ENCODE measurements at places on chromosomes 1 and 21. TPM values are rescaled to one million over a fixed set of nuclear protein-coding genes. Genes with fewer than 3 reads are reported as not detected.
A peak's percentile ranks its signal among the peaks of the same experiment; 100 is the strongest.

DNA sequence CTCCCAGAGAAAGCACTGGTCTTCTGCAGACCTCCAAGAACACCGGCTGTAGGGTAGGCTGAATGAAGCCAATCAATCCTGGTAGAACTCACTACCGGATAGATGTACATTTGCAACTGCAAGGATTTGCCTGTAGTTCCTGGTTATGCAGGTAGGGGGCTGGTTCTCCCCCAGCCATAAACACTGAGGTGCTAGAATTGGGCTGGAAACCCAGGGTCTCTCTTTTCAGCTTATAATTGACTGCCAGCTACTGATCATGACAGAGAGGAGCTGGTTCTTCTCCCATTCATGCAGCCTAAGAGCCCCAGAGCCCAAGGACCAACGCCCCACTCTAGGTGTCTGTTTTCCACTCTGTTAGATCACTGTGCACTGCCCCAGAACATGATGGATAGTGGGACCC, 21.5 kb upstream of the MTARC2 start:
- no peak for DNase-seq
- H3K27me3 ChIP-seq, result peaks cover 9% of the 10 kb centered on the region
- H3K27ac ChIP-seq, result no peak overlapping the region
- no peak overlapping the region for H3K4me3 ChIP-seq
- H3K36me3 ChIP-seq, result no peaks in the 10 kb centered on the region

- peaks cover 3% of the 10 kb centered on the region for H3K36me3 ChIP-seq
- H3K27me3 ChIP-seq, result peaks cover 75% of the 10 kb centered on the region
- peak; percentile 68 for DNase-seq
- H3K27ac ChIP-seq, result peak overlapping the region; percentile 2
- peak overlapping the region; percentile 88 for H3K4me3 ChIP-seq
These were observed 120.0 kb upstream of the RRP15 start for GRCh38 chr1:218164930-218165700.

GRCh38 chr1:175287849-175288248, 95.3 kb upstream of the KIAA0040 start:
- peaks cover 3% of the 10 kb centered on the region for H3K27me3 ChIP-seq
- no peak overlapping the region for H3K27ac ChIP-seq
- H3K36me3 ChIP-seq, result no peaks in the 10 kb centered on the region
- no peak overlapping the region for H3K4me3 ChIP-seq

The DCST2 gene
- total RNA-seq, result 1.6 TPM

The TRMT13 gene
- total RNA-seq, result 25.1 TPM

The NID1 gene
- total RNA-seq, result 12.4 TPM

DNA sequence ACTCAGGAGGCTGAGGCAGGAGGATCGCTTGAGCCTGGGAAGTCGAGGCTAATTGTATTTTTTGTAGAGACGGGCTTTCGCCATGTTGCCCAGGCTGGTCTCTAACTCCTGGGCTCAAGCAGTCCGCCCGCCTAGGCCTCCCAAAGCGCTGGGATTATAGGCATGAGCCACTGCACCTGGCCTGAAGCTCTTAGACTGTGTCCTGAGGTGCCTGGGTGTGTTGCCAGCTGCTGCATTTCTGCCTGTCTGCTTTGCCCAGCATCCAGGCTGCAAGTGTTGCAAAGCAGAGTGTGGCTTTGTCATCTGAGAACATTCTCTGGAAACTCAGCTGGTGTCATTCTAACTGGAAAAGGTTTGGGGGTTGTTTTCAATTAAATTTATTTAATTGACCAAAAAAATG, 105.0 kb downstream of the HUNK start:
- H3K36me3 ChIP-seq, result peaks cover 51% of the 10 kb centered on the region
- no peak overlapping the region for H3K4me3 ChIP-seq
- H3K4me1 ChIP-seq, result peaks cover 6% of the 10 kb centered on the region
- no peaks in the 10 kb centered on the region for H3K27me3 ChIP-seq
- no peak overlapping the region for H3K27ac ChIP-seq

The OR2T2 gene
- not detected for total RNA-seq

The ACTN2 gene
- total RNA-seq, result 0.21 TPM

The SLAMF8 gene
- total RNA-seq, result not detected

The DLGAP3 gene
- 1.0 TPM for total RNA-seq

The TNFSF4 gene
- total RNA-seq, result 0.58 TPM

GRCh38 chr1:21822349-21822748, 10.3 kb downstream of the LDLRAD2 start:
- peaks cover 4% of the 10 kb centered on the region for H3K4me1 ChIP-seq
- H3K27ac ChIP-seq, result no peak overlapping the region
- no peak overlapping the region for H3K4me3 ChIP-seq

DNA sequence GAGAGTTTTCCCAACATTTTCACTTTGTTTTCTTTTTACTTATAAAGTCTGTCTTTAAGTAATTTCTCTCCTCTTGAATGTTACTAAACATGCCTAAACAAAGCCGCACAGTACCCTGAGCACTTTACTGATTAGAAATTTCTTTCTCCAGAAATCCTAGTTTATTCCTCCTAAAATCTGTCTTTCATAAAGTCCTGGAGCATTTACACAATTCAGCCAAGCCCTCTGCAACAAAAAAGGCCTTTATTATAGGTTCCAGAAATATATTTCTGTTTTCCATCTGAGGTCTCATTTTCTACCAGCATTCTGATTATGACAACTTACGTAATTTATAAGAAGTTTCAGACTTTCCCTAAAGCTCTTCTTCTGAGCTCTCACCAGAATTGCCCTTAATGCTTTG, 549.5 kb upstream of the OLFM3 start:
- no peaks in the 10 kb centered on the region for H3K36me3 ChIP-seq
- H3K27me3 ChIP-seq, result no peaks in the 10 kb centered on the region
- DNase-seq, result no peak
- H3K4me3 ChIP-seq, result no peak overlapping the region
- H3K27ac ChIP-seq, result no peak overlapping the region

- no peak for DNase-seq
- H3K4me1 ChIP-seq, result no peaks in the 10 kb centered on the region
- no peak overlapping the region for H3K27ac ChIP-seq
These were observed 344.1 kb upstream of the GREM2 start for GRCh38 chr1:240956020-240956419.

The PM20D1 gene
- not detected for total RNA-seq

The VHLL gene
- not detected for total RNA-seq

- H3K4me3 ChIP-seq, result no peak overlapping the region
- no peak for DNase-seq
- H3K36me3 ChIP-seq, result no peaks in the 10 kb centered on the region
- no peaks in the 10 kb centered on the region for H3K4me1 ChIP-seq
- no peak overlapping the region for H3K27ac ChIP-seq
- H3K27me3 ChIP-seq, result no peaks in the 10 kb centered on the region
These were observed 301.4 kb upstream of the ADAMTS5 start for GRCh38 chr21:27268290-27268689.

- H3K36me3 ChIP-seq, result peaks cover 28% of the 10 kb centered on the region
- no peak for DNase-seq
- H3K4me3 ChIP-seq, result no peak overlapping the region
- no peaks in the 10 kb centered on the region for H3K27me3 ChIP-seq
These were observed 19.1 kb downstream of the SLC25A33 start for GRCh38 chr1:9558271-9558945.

The TEX38 gene
- total RNA-seq, result not detected

- DNase-seq, result no peak
- no peak overlapping the region for H3K27ac ChIP-seq
These were observed 143.9 kb downstream of the SIPA1L2 start for GRCh38 chr1:232486006-232486405.

DNA sequence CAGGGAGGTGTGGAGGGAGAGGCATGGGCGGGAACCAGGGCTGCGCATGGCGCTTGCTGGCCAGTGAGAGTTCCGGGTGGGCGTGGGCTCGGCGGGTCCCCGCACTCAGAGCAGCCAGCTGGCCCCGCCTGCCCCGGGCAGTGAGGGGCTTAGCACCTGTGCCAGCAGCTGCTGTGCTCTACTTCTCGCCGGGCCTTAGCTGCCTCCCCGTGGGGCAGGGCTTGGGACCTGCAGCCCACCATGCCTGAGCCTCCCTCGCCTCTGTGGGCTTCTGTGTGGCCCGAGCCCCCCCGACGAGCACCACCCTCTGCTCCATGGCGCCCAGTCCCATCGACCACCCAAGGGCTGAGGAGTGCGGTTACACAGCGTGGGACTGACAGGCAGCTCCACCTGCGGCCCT, 38.6 kb upstream of the WARS2 start:
- no peak for DNase-seq
- no peak overlapping the region for H3K4me3 ChIP-seq
- peaks cover 31% of the 10 kb centered on the region for H3K36me3 ChIP-seq
- peaks cover 7% of the 10 kb centered on the region for H3K4me1 ChIP-seq

GRCh38 chr1:79193211-79194079, 186.9 kb upstream of the ADGRL4 start:
- H3K4me1 ChIP-seq, result peaks cover under 1% of the 10 kb centered on the region
- DNase-seq, result no peak
- no peaks in the 10 kb centered on the region for H3K36me3 ChIP-seq
- H3K27ac ChIP-seq, result no peak overlapping the region

The FCRL1 gene
- not detected for total RNA-seq

- H3K4me1 ChIP-seq, result peaks cover 29% of the 10 kb centered on the region
- H3K27me3 ChIP-seq, result no peaks in the 10 kb centered on the region
- no peak for DNase-seq
- H3K36me3 ChIP-seq, result peaks cover 12% of the 10 kb centered on the region
These were observed 20.1 kb upstream of the MACF1 start for GRCh38 chr1:39184354-39184818.

GRCh38 chr21:46552274-46552673, 52.6 kb downstream of the S100B start:
- no peak overlapping the region for H3K27ac ChIP-seq
- no peaks in the 10 kb centered on the region for H3K27me3 ChIP-seq
- H3K36me3 ChIP-seq, result peaks cover 16% of the 10 kb centered on the region
- H3K4me3 ChIP-seq, result no peak overlapping the region
- no peaks in the 10 kb centered on the region for H3K4me1 ChIP-seq

- peak overlapping the region; percentile 99 for H3K4me3 ChIP-seq
- no peaks in the 10 kb centered on the region for H3K27me3 ChIP-seq
- peaks cover 12% of the 10 kb centered on the region for H3K36me3 ChIP-seq
- no peak for DNase-seq
- H3K27ac ChIP-seq, result peak overlapping the region; percentile 99
These were observed 472 bp downstream of the DTL start for GRCh38 chr1:212035835-212036605.

The CHODL gene
- total RNA-seq, result 4.8 TPM

The LHX8 gene
- 0.31 TPM for total RNA-seq

- H3K4me1 ChIP-seq, result no peaks in the 10 kb centered on the region
- no peaks in the 10 kb centered on the region for H3K36me3 ChIP-seq
- H3K27me3 ChIP-seq, result no peaks in the 10 kb centered on the region
- no peak overlapping the region for H3K27ac ChIP-seq
These were observed 4.1 kb upstream of the LYPD8 start for GRCh38 chr1:248759644-248760043.

DNA sequence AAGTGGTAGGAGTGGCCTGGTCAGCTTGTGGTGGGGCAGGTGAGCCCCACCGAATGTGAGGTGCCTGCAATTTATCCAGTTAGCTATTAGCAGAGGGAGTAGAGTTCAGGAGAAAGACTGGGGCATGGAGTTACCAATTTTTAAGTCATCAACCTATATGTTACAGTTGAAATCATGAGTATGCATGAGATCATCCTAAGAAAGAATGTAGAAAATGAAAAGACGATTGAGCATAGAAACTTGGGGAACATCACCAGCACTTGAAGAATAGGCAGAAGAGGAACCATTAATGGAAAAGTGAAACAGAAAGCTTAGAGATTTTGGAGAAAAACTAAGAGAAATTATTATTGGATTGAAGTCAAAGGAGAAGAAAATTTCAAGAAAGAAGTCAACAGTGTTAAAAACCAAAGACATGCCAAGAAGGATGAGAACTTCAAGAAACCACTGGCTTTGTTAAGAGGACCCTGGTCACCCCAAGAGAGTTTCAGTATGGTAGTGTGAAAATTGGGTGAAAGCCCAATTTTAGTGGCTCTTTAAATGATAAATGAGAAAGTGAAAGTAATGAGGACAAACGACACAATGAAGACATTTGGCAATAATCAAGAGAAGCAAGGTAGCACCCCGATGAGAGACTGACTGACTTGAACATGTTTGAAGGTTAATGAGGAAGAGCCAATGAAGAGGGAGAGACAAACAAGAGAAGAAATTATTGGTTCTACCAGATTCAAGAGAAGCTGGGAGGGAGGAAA, 36.7 kb downstream of the DNASE2B start:
- peaks cover 8% of the 10 kb centered on the region for H3K4me1 ChIP-seq
- H3K27ac ChIP-seq, result no peak overlapping the region
- no peak for DNase-seq
- H3K4me3 ChIP-seq, result no peak overlapping the region
- peaks cover 6% of the 10 kb centered on the region for H3K36me3 ChIP-seq
- no peaks in the 10 kb centered on the region for H3K27me3 ChIP-seq

DNA sequence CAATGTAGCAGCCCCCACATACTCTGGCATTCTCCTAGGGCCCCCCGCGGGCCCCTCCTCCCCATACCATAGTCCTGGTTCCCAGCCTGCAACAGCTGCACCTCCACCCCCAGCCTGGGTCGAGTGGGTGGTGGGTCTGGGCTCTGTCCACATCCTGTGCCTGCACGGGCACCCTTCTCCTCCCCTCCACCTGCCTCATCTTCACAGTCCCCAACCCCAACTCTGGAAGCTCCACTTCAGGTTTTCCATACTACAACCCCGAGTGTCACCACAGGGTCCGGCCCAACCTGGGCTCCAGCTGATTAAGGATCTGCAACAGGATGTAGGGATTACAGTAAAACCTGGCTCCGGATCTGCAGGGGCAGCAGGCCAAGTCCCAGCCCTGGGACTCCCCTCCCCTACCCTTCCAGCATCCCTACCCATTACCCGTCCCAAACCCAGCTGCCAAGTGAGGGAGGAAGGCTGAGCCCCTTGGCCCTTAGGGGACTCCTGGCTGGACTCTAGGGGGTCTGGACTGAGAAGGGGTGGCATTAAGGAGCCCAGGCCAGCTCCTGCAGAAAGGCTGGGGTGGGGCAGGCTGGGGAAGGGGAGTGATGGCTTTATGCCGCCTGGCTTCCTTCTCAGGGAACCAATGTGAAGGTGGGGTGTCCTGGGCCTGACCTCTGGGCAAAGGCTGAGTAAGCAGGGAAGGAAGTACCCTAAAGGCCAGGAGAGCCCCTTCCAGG, 116.8 kb downstream of the CASZ1 start:
- peak overlapping the region; percentile 45 for H3K4me3 ChIP-seq
- H3K27ac ChIP-seq, result peak overlapping the region; percentile 85
- peaks cover 69% of the 10 kb centered on the region for H3K4me1 ChIP-seq
- DNase-seq, result no peak
- H3K27me3 ChIP-seq, result no peaks in the 10 kb centered on the region

DNA sequence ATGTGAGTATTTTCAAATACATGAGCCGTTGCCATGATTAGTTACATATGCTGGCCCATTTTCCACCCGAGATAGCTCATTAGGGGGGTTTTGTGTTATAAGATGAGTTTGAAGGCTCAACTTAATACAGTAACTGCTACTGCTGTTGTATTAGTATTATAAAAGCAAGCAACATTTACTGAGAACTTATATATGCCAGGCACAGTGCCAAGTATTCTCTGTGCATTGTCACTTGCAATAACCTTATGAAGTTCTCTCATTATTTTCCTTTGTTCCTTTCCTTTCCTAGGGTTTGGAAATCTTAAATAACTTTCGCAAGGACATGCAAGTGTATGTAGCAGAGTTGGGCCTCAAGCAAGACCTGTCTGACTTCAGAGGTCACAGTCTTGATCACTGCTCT, 107.9 kb downstream of the RYR2 start:
- no peak overlapping the region for H3K4me3 ChIP-seq
- DNase-seq, result no peak
- H3K4me1 ChIP-seq, result peaks cover 6% of the 10 kb centered on the region
- no peaks in the 10 kb centered on the region for H3K27me3 ChIP-seq
- no peaks in the 10 kb centered on the region for H3K36me3 ChIP-seq

The SYDE2 gene
- 9.4 TPM for total RNA-seq

- no peaks in the 10 kb centered on the region for H3K36me3 ChIP-seq
- no peak for DNase-seq
- H3K4me3 ChIP-seq, result no peak overlapping the region
- no peak overlapping the region for H3K27ac ChIP-seq
- H3K4me1 ChIP-seq, result no peaks in the 10 kb centered on the region
- H3K27me3 ChIP-seq, result no peaks in the 10 kb centered on the region
These were observed 447.2 kb upstream of the NR5A2 start for GRCh38 chr1:199580300-199580699.

The CHI3L1 gene
- total RNA-seq, result 0.21 TPM
